Fibroblast of skin of abdomen (primary cell): ENCODE measurements at places on chromosomes 3 and 15.
A peak's percentile ranks its signal among the peaks of the same experiment; 100 is the strongest.

- DNase-seq: no peak
Observed at GRCh38 chr3:120689395-120689794, 7.4 kb upstream of the HGD start.

- no peak for DNase-seq
Observed at GRCh38 chr15:70192041-70192440, 94.3 kb upstream of the TLE3 start.

- DNase-seq: peak; percentile 59
Observed at GRCh38 chr3:5330152-5330810, 142.8 kb downstream of the EDEM1 start.

GRCh38 chr3:191435981-191436380, 25.0 kb upstream of the PYDC2 start:
- no peak for DNase-seq

- DNase-seq: peak; percentile 44
Observed at GRCh38 chr15:64855205-64855975, 13.7 kb downstream of the PLEKHO2 start.

- DNase-seq: peak; percentile 45
Observed at GRCh38 chr3:59052803-59053411, 3.1 kb upstream of the CFAP20DC start.

- peak; percentile 32 for DNase-seq
Observed at GRCh38 chr3:71129611-71130431, 453.7 kb downstream of the FOXP1 start.

GRCh38 chr3:24287755-24288450, 206.7 kb downstream of the THRB start:
- DNase-seq: no peak

DNA sequence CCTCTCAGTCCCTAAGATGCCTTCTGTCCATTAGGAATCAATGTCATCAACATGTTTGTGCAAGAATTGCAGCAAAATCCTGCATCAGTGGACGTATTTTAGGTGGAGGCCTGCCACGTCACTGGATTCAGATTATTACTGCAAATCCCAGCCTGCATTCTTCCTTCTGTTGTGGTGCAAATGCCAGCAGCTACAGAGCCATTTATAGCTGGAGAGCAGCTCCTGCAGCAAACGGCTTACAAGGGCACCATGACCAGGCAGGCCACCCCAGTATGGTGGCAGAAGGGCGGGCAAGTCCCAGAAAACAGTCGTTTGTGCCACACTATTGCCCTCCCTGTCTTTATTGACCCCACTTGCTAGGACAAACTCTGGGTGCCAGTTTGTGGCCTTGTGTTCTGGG, 74.7 kb downstream of the SNRK start:
- DNase-seq: no peak
